ENCODE measurements at places on chromosomes 16 and 17. TPM values are rescaled to one million over a fixed set of nuclear protein-coding genes. Genes with fewer than 3 reads are reported as not detected.

The CCL1 gene
- 0.71 TPM for total RNA-seq

The KRT17 gene
- total RNA-seq: 195 TPM

The DNAH17 gene
- 0.28 TPM for total RNA-seq

The CCL13 gene
- 22.0 TPM for total RNA-seq

The POLR3E gene
- 27.2 TPM for total RNA-seq

The FAM83G gene
- total RNA-seq: 3.8 TPM

The TIGD7 gene
- 6.4 TPM for total RNA-seq

The CCL14 gene
- 4.1 TPM for total RNA-seq

The SPATA32 gene
- total RNA-seq: 0.05 TPM

The DPEP3 gene
- 0.14 TPM for total RNA-seq

The SUPT4H1 gene
- 119 TPM for total RNA-seq

The KRT33A gene
- total RNA-seq: 0.66 TPM

The TMEM100 gene
- 1.8 TPM for total RNA-seq

The SLC39A11 gene
- 8.7 TPM for total RNA-seq

The BAIAP3 gene
- total RNA-seq: 0.52 TPM

The KRTAP3-2 gene
- not detected for total RNA-seq

The PRSS33 gene
- total RNA-seq: 0.05 TPM

The NATD1 gene
- total RNA-seq: 2.7 TPM

The KRTAP4-1 gene
- not detected for total RNA-seq

The TBC1D28 gene
- total RNA-seq: not detected

The NEUROD2 gene
- not detected for total RNA-seq

The RTN4RL1 gene
- 0.52 TPM for total RNA-seq

The KRT27 gene
- 0.14 TPM for total RNA-seq

The GPR179 gene
- total RNA-seq: 0.05 TPM

The GABARAP gene
- 245 TPM for total RNA-seq

The CSH1 gene
- total RNA-seq: 2.3 TPM

The IL34 gene
- 10.1 TPM for total RNA-seq

The SRCIN1 gene
- total RNA-seq: 0.52 TPM

The ITGB4 gene
- 4.3 TPM for total RNA-seq

The MYO15B gene
- total RNA-seq: 31.3 TPM

The OR3A3 gene
- not detected for total RNA-seq

The LRRC37A3 gene
- 8.5 TPM for total RNA-seq

The DPEP1 gene
- total RNA-seq: 1.7 TPM

The PIGS gene
- 25.5 TPM for total RNA-seq

The WNT9B gene
- 0.05 TPM for total RNA-seq

The EVI2A gene
- total RNA-seq: 252 TPM

Measured in thymus (tissue), 14 donors.